ENCODE measurements at places on chromosomes 3 and 15.

GRCh38 chr3:123294296-123294938 is 92.7 kb downstream of the SEC22A start:
- no peak for DNase-seq

- DNase-seq = no peak
These were observed 172.5 kb downstream of the MTHFS start for GRCh38 chr15:79724312-79724711.

GRCh38 chr15:74988007-74988800 is 7.2 kb upstream of the SCAMP5 start:
- no peak for DNase-seq

GRCh38 chr15:38208206-38208605 is 44.4 kb upstream of the SPRED1 start:
- DNase-seq = no peak

DNA sequence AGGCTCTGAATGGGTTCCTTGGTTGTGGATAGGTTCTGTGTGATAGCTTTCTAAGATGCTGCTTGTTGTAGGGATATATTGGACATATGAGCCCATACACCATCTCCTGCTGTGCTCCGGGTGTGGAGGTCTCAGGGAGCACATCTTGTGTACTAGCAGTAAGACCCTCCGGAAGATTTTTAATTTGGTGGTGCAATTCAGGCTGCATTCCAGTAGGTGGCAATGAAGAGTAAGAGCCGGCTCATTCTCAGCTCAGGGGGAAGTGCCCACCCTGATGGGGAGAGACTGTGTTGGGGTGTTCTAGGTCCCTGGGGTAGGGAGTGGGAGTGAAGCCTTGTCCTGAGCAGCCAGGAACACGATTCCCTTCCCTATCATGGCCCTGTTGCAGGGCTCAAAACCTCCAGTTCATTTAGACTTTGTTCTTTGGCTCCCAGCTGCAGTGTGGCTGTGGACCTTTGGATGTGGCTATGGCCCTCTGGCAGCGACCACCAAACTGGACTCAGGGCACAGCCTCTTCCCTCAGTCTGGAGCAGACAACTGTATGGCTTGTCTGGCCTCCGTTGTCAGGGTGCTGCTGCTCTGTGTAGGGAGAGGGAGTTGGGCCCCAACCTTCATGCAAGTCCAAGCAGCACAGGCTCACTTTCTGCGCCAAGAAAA is 104.7 kb downstream of the UNC13C start:
- DNase-seq = no peak

GRCh38 chr15:84996055-84996454 is 14.4 kb downstream of the PDE8A start:
- DNase-seq = no peak

- DNase-seq = no peak
These were observed 25.7 kb upstream of the MB21D2 start for GRCh38 chr3:192943393-192943792.

DNA sequence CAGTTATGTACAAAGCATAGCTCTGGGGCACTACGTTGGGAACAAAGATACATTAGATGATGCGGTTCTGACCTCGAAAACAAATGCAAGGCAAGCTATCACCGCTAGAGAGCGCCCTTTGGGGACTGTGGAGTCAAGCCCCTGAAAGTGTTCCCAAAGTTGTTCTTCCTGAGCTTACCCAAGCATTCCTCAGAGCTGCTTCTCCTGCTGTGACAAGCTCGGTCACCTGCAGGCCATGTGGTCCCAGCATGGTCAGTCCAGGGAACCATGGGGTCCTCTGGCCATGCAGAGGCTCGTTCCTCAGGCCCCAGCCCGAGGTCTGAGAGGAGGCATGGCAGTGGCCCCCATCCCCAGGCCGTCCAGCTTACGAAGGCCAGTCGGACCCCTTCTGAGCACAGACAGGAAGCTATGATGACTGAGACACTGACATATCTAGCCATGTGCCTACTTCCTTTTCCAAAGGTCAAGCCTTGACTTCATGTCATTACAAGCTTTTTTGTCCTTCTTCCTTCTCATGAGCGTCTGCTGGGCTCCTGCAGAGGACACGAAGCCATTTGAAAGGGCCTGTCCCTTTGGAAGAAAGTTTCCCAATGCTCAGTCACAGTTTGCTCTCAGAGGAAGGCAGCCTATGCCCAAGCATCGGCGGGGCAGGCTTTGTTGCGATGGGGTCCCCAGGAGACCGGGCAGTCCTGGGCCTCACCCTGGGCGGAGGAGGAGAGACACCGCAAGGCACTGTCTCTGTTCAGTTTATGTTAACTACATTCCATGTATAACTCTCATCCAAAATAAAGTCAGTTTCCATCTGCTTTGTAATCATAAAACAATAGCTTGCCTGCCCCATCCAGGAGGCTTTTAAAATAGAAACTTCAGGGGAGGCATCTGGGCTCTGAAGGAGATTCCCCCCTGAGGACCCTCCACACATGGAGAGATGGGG is 79.3 kb downstream of the ATP10A start:
- no peak for DNase-seq

DNA sequence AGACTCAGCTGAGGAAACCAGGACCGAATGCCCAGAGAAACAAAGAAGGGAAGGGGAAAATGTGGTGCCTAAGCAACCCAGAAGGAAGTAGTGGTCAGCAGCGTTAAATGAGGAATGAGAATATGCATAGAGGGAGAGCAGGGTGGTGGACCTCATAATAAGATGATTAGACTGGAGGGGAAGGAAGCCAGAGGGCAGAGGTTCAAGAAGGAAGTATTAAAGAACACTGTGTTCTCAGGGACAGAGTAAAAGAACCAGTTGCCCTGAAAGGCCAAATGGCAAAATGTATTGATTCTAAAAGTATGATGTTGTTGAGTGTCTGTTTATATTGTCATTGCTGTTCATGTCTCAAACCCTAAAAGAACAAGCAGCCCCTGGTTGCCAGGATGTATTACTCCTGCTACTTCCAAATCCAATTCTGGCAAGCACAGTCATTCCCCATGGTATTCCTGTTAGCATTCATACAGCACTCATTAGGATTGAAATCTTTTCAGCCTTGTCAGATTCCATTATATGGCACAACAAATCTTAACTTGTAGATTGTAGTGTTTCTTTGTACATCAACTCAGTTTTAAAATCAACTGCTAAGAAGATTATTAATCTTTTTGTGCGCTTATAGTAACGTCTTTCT is 23.4 kb downstream of the P2RY1 start:
- no peak for DNase-seq

DNA sequence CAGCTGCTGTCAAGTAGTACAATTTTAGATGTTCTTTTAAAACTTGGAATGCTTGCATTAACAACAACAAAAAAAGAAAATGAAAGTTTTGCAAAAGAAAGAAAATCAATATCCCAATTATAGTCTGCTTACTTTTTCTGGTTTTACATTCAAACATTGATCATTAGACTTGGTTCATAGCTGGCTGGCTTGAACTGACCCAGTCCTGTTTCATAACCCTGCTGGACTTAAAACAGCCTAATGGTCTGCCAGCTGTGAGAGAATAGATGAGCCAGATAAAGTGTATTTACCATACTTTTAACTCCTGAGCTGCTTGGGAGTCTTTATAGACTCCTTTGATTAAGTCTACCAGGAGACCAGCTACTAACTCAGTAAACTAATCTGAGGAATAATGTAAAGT is 59.2 kb downstream of the PIAS1 start:
- DNase-seq = no peak

- no peak for DNase-seq
These were observed 21.1 kb upstream of the GBE1 start for GRCh38 chr3:81782585-81782984.

DNA sequence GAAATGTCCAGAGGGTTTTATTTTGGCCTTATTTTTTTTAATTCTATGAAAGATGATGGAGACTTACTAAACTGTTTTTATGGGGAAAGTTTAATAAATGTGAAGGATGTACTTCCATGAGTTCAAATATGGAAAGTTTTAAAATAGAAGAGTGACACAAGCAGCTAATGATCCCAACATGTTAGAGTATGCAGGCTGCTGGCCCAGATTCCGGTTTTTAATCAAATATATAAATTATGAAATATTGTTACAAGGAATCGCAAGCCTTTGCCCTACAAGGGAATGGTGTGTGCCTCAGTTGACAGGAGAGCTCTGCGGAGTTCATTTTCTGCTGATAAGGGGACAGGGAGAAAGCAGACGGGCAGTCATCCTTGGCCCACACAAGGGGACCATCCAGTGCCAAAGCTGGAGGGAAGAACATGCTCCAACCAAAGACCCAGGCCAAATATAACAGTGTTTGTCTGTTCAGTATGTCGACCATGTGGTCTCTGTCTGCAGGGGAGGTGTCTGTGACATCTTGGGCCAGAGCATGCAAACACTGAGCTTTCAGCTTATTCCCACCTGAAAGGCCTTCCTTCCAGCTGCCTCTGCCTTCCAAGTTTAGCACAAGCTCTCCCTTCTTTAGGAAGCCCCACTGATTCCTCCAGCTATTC is 69.8 kb downstream of the SSUH2 start:
- no peak for DNase-seq

DNA sequence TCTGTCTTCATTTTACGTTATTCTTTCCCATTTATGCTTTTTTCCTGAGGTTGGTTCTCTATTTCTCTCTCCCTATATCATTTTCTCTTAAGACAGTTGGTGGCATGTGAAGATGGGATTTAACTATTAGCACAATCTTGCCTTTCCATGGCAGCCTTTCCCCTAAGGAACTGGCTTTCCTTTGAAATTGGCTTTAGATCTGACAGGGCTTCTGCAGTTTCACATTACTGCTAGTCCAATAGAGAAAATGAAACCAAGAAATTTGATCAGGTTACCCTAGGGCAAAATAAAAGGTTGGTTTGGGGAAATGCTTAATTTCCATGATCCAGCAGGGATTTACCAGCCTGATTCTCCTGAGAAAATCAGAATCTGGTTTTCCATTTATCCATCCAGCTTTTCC is 22.7 kb upstream of the CHL1 start:
- DNase-seq = no peak

DNA sequence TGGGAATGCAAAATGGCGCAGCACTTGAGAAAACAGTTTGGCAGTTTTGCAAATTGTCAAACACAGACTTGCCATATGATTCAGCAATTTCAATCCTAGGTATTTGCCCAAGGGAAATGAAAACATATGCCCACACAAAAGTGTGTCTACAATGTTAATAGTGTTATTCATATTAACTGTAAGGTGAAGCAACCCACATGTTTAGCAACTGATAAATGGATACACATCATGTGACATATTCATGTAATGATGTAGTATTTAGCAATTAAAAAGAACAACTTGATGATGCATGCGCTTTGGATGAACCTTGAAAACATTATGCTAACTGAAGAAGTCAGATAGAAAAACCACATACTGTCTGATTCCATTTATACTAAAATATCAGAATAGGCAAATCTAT is 539.0 kb upstream of the PPP2R3A start:
- no peak for DNase-seq

DNA sequence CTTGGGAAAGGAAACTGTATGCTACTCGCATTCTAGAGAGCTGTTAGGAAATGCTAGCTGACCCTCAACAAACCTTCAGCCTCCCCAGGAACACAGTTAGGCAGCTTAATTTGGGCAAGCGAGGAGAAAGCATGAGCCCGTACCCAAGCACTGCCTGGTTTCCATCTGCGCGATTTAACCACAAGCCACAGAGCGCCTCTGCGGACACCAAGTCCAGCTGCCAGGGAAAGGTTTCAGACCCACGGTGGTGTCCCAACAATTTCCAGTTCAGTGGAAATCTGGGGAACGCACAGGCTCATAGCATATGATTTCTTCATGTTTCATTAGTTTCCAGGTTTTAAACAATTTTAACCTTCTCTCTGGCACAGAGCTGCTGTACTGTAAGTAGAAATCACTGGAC is 617.6 kb downstream of the FHIT start:
- no peak for DNase-seq

DNA sequence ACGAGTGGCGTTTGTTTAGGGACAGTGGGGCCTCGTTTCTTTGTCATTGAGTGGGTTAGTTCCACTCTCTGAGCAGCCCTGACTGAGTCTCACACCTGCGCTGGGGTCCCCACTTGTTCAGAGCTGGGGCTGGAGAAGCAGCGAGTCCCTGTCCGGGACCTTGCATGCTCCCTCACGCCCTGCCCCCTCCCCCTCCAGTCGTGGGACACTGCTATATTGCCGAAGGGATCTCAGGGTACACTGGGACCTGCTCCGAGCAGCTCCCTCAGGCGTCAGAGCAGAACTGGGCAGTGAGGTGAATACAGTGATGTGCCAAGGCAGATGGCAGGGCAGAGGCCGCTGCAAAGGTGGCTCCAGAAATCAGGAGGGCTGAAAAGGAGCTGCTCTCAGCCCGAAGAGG is 59.9 kb upstream of the KLF13 start:
- no peak for DNase-seq

DNA sequence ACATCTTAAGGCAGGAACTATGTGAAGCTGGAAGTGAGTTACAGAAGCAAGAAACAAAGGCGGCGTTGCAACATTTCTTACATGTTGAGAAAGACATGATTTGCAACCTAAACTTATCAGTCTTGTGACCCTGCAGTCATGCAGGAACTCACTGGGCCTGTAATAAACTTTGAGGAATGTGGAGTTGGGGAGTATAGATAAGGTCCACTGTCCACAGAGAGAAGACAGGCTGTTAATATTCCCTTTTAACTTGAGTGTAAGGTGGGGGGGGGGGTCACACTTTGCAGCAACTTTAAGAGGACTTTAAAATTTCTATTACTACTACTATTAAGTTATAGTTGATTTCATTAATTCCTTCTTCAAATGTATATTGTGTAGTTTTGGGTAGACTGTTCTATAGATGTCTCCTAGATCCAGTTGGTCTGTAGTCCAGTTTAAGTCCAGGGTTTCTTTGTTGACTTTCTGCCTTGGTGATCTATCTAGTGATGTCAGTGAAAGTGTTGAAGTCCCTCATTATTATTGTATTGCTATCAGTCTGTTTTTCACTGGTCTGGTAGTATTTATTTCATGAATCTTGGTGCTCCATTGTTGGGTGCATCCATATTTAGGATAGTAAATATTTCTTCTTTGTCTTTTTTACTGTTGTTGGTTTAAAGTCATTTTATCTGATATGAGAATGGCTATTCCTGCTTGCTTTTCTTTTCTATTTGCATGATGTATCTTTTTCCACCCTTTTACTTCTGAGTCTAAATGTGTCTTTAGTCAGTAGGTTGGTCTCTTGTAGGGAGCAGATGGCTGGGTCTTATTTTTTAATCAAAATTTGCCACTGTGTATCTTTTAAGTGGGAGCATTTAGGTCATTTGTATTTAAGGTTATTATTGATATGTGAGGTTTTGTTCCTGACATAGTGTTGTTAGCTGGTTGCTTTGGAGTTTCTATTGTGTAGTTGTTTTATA is 15.6 kb upstream of the FAM98B start:
- DNase-seq = no peak

GRCh38 chr15:88980498-88980897 is 67.3 kb upstream of the MFGE8 start:
- DNase-seq = no peak

Data from T-helper 1 cell (primary cell).